ENCODE measurements at places on chromosomes 12 and 14.

DNA sequence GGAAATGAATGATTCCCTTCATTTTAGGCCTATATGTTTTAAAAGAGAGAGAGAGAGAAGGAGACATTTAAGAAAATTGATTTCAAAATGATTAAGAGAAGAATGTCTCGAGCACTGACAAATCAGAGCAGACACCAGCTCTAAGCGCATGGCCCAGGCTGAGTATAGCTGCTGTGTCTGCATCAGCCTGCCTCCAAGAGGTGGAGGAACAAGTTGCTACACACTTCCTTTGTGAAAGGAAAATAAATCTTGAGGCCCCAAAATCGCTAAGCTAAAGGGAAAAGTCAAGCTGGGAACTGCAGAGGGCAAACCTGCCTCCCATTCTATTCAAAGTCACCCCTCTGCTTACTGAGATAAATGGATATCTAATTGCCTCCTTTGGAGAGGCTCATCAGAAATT, 728.7 kb upstream of the TMEM132C start:
- DNase-seq = no peak

DNA sequence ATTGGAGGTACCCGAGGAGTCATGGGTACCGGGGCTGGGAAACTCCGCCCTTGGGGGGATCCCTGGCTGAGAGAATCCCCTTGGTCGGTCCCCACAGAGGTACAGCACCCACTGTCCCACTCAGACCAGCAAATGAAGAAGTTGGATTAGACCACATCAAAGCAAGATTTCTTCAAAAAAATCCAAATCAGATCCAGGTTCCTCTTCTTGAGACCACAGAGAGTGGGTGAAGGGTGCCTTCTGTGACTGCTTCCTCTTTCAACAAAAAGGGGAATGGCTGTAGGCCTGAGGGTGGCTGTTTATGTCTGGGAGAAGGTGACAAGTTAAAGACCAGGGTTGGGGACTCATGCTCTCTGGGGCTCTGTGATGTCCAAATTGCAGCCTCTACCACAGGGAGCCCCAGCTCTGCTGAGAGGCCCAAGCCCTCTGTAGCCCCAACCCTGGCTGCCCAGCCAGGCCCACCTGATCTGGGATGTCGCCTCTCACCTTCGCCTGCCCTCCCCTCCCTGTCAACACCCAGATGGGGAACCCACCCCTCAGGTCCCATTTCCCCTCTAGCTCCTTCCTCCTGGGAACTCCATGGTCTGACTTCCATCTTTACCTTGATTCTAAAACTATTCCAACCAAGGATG, 50.9 kb downstream of the ZFP36L1 start:
- DNase-seq = peak; percentile 24

DNA sequence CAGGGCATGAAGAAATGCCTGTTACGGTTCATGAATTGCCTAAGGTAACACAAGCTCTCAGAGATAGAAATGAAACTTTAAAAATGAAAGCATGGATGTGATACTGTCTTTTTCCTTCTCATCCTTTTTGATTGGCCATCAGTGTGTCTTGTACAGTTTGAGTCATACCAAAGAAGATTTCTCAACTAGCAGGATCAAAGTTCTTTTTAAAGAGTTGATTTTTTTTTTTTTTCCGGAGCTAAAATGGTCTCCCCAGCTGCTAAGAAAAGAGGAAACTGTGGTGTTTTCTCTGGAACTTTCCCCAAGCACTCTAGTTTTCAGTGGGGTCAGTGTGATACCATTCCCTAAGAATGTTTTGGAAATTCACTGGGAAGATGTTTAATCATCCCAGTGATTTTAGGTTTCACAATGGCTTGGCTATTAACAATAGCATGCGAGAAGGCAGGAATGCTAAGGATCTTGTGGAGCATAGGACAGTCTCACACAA, 105.0 kb downstream of the ETNK1 start:
- DNase-seq = no peak

DNA sequence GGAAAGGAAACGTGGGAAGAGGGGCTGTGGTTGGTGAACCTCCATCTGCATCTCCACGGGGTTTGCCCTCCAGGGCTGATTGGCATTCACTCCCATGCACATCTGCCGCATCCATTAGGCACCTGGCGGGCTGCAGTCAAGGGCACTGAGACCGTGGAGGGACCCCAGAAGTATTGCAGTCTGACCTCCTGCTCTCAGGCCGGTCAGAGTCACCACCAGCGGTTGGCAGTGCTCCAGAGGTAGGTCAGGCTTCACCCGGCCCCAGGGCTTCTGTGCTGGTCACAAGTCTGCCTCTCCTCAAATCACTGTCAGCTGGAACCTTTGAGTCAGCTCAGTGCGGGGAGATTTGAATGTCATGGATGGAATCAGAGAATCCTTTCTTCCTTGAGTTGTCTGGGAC, 132.3 kb downstream of the PAPOLA start:
- DNase-seq = no peak

- peak; percentile 71 for DNase-seq
These were observed at the start of gene GAS2L3 for GRCh38 chr12:100573292-100574186. GAS2L3 (plus strand) TSS chr12:100573684; CDS start chr12:100594905, 21,221 bp downstream.

GRCh38 chr12:124688356-124688992, 121.1 kb upstream of the NCOR2 start:
- DNase-seq = no peak

GRCh38 chr12:88645816-88646215, 65.5 kb upstream of the KITLG start:
- no peak for DNase-seq

DNA sequence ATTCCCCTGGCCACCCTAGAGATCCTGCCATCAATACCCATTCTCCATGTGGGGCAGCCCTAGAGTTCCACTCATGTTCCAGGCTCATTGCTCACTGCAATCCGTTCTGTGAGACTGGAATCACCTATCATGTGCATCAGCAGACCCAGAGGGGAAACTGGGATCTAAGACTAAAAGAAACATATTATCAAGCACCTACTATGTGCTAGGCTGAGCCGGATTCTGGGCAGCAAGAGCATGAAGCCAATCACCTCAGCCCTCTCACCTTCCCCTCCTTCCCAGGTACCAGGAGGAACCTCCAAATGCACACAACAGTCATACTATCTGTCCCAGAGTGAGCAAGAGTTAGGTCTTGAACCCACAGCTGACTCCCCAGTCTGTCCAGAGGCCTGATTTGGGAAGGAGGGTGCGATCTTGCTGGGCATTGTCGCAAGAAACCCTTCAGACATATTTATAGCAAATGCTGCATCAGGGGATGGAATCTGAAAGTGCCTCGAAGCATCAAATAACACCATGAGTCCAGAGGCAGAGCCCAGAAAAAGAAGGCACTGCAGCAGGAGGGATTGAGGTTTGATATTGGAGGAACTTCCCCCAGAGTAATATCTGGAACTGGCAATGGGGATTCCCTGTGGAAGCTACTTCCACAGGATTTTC, 6.7 kb upstream of the CACNB3 start:
- no peak for DNase-seq

- no peak for DNase-seq
These were observed 858.2 kb downstream of the VRK1 start for GRCh38 chr14:97655169-97655948.

DNA sequence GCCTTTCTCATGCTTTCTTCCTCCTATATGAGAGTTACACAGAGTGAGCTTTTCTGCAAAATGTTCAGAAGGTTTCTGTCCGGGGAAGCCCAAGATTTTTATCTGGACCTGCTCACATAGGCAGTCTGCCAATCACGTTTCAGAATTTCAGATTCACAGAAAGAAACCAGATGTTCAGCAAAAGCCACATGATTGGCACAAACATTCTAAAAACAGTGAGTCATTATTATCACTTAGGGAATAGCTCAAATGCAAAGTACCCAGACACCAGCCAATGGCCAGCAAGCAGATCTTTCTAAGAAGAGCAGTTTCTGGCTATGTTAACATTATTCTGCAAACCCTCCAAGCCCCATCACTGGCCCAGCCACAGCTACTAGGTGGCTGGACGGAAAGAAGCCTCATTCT, 1558.5 kb upstream of the TMEM132C start:
- no peak for DNase-seq

All from activated CD4-positive, CD25-positive, alpha-beta regulatory T cell treated with anti-CD3 and anti-CD28 coated beads, Interleukin-2, amount 50 U/mL, for 72 hours (primary cell).